ENCODE measurements at places on chromosomes 5 and 9. TPM values are rescaled to one million over a fixed set of nuclear protein-coding genes. Genes with fewer than 3 reads are reported as not detected.

GABBR2 gene
- total RNA-seq: 0.23 TPM

RBM27 gene
- total RNA-seq: 23.9 TPM

WHRN gene
- total RNA-seq: 1.4 TPM

PTGS1 gene
- 0.19 TPM for total RNA-seq

SGCD gene
- 0.28 TPM for total RNA-seq

ASTN2 gene
- total RNA-seq: 12.0 TPM

CAMK4 gene
- not detected for total RNA-seq

- H3K36me3 ChIP-seq: no peaks in the 10 kb centered on the region
- peaks cover 31% of the 10 kb centered on the region for H3K4me1 ChIP-seq
- no peaks in the 10 kb centered on the region for H3K27me3 ChIP-seq
- DNase-seq: no peak
- H3K27ac ChIP-seq: peak overlapping the region; percentile 84
Measured at GRCh38 chr9:88197781-88198340, 59.6 kb upstream of the SPATA31C2 start.

DNA sequence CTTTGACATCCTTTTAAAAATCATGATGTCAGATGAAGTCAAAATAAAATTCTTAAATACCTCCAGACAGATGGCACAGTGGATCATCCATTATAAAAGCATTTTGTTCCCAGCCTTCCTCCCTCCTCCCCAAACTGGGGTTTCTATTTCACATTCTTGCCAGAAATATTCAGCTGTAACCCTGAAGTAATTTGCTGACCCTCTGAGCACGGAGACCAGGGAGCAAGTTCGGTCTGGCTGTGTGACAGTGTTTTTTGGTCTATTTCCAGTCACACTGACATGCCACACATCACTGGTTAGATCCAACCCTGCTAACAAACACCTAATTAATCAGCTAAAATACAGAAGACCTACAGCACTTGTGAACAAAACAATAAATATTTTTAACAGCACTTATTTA is 126.2 kb upstream of the DMRT1 start:
- H3K36me3 ChIP-seq: no peaks in the 10 kb centered on the region
- H3K4me3 ChIP-seq: no peak overlapping the region
- H3K27me3 ChIP-seq: no peaks in the 10 kb centered on the region
- no peaks in the 10 kb centered on the region for H3K4me1 ChIP-seq
- H3K27ac ChIP-seq: no peak overlapping the region

DNA sequence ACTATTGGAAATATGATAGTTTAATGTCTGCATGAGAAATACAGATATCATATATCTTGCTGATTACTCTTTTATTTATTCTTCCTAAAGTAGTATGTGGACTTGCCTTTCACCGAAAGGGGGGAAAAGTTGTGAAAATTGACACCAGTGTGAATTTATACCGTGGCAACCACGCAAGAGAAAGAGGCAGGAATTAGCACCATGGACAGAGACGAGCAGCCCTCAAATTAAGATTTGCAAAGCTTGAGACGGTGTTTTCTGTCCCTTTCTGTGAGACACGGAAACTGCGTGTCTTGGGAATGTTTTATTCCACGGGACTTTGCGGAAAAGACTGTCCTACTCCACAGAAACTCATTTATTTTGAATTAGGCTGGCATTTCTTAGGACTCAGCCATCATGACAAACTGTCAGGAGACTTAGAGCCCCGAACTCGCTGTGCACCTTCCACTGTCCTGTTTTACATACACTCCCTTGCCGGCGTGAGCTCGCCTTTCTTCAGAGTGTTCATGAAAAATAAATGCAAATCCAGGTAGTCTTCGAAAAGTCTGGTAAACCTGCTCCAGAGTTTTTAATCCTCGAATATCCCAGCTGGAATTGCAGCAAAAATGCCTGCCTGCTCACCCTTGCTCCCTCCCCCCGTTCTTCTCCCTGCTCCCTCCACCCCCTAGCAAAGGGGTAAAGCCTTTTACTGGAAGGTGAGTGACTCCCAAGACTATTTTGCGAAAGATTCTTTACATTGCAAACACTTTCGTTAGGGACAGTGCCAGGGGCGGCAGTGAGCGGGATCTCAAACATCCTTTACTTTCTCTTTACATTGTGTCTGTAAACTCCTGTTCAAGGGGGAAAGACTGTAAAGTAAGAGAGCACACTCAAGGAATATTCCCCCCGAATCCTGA is 3.8 kb upstream of the ELAVL2 start:
- no peak overlapping the region for H3K4me3 ChIP-seq
- H3K27me3 ChIP-seq: no peaks in the 10 kb centered on the region
- no peaks in the 10 kb centered on the region for H3K4me1 ChIP-seq
- no peaks in the 10 kb centered on the region for H3K36me3 ChIP-seq
- H3K27ac ChIP-seq: no peak overlapping the region
- DNase-seq: no peak

- H3K4me3 ChIP-seq: no peak overlapping the region
- H3K4me1 ChIP-seq: 0 out of 2 replicates have a peak, but pooled peaks cover 7% of the 10 kb centered on the region
- H3K27me3 ChIP-seq: no peaks in the 10 kb centered on the region
- H3K27ac ChIP-seq: no peak overlapping the region
Measured at GRCh38 chr5:35195472-35195852, 34.8 kb downstream of the PRLR start.

GRCh38 chr9:1031951-1032601 is 18.1 kb upstream of the DMRT2 start:
- no peaks in the 10 kb centered on the region for H3K4me1 ChIP-seq
- no peaks in the 10 kb centered on the region for H3K27me3 ChIP-seq
- H3K36me3 ChIP-seq: no peaks in the 10 kb centered on the region

DNA sequence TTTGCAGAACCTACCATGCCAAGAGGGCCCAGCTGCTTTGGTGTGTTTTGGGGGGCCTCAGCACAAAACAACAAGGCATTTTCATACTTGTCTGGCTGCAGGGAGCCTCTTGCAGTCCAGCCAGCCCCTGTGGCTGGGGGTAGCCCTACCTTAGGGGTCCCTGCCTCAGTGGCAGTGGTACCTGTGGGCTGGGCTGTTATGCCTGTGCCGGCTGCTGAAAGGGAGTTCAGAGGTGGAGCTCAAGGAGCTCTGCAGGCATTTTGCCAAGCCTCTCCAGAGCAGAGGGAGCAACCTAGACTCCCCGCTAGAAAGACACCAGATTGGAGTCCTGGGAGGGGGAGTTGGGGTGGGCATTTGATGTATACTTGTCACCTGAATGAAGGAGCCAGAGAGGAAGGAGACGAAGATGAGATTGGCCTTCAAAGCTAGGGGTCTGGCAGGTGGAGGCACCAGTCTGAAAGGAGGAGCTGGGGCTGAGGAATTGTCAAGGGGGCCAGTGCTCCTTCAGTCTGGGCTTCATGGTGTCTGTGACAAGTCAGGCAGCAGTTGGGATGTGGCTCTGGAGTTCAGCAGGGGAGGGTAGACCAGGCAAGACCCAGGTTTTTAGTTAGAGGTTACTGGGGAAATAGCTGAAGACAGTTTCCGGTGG is 1.5 kb downstream of the SHROOM1 start:
- no peak for DNase-seq
- H3K36me3 ChIP-seq: no peaks in the 10 kb centered on the region
- no peak overlapping the region for H3K4me3 ChIP-seq
- H3K27ac ChIP-seq: peak overlapping the region; percentile 73
- no peaks in the 10 kb centered on the region for H3K27me3 ChIP-seq
- H3K4me1 ChIP-seq: peaks cover 10% of the 10 kb centered on the region

GRCh38 chr9:31588756-31589155 is 795.7 kb upstream of the ACO1 start:
- H3K4me1 ChIP-seq: no peaks in the 10 kb centered on the region
- H3K36me3 ChIP-seq: no peaks in the 10 kb centered on the region
- H3K27ac ChIP-seq: no peak overlapping the region

DNA sequence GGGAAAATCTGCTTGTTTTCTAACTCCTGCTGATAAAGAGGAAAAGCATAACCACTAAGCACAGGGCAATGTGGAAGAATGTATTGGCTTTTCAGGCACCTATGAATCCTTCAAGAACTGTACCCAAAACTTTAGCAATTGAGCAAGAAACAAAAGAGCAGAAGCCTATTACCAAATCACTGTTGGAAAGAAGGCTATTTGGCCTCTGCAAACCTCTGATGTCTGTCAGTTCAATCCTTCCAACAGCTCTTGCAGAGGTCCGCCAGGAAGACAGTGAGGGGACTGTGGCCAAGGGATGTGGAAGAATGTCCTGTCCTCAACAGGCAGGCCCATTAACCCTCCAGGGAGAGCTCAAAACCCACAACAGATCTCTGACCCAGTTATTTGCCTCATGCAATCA is 328.6 kb downstream of the ENC1 start:
- no peaks in the 10 kb centered on the region for H3K36me3 ChIP-seq
- H3K4me3 ChIP-seq: no peak overlapping the region
- H3K27me3 ChIP-seq: no peaks in the 10 kb centered on the region
- no peak overlapping the region for H3K27ac ChIP-seq
- peaks cover 38% of the 10 kb centered on the region for H3K4me1 ChIP-seq
- DNase-seq: no peak

DNA sequence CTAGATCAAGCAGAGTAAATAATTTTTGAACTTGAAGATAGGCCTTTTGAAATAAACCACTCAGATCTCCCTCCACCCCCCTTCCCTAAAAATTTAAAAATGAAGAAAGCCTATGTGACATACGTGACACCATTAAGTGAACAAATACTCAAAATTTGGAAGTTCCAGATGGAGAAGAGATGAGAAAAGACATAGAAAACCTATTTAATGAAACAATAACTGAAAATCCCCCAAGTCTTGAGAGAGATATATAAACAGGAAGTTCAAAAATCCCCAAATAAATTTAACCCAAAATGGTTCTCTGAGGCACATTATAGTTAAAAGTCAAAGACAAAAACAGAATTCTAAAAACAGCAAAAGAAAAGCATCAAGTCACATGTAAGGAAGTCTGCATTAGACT is 428.6 kb downstream of the PSAT1 start:
- H3K4me1 ChIP-seq: no peaks in the 10 kb centered on the region
- no peaks in the 10 kb centered on the region for H3K27me3 ChIP-seq
- H3K27ac ChIP-seq: no peak overlapping the region
- DNase-seq: no peak
- no peak overlapping the region for H3K4me3 ChIP-seq

- no peak overlapping the region for H3K4me3 ChIP-seq
- peak; percentile 71 for DNase-seq
- peaks cover 5% of the 10 kb centered on the region for H3K4me1 ChIP-seq
- H3K27me3 ChIP-seq: no peaks in the 10 kb centered on the region
Measured at GRCh38 chr5:56900858-56901578, 8.4 kb upstream of the SETD9 start.

GRCh38 chr5:154923441-154924430 is 14.3 kb downstream of the GEMIN5 start:
- no peak for DNase-seq
- H3K27me3 ChIP-seq: no peaks in the 10 kb centered on the region
- no peaks in the 10 kb centered on the region for H3K4me1 ChIP-seq

DNA sequence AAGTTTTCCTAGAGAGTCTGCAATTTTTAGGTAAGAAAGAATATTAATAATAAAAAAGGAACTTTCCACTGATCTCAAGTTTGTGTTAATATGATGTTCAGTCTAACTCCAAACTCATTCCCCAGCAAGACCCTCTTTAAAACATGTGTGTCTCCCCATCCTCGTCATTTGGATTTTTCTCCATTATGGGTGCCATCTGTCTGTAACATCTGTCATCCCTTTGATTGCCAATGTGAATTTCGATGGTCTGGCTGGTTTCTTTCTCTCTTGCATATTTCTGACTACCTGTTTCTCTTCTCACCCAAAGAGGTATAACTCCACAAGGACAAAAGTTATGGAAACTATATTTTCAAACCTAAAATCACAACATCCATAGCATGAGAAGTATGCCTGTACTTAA is 4.4 kb downstream of the TAS2R1 start:
- no peak for DNase-seq
- no peaks in the 10 kb centered on the region for H3K27me3 ChIP-seq
- peak overlapping the region; percentile 90 for H3K27ac ChIP-seq
- no peak overlapping the region for H3K4me3 ChIP-seq

DNA sequence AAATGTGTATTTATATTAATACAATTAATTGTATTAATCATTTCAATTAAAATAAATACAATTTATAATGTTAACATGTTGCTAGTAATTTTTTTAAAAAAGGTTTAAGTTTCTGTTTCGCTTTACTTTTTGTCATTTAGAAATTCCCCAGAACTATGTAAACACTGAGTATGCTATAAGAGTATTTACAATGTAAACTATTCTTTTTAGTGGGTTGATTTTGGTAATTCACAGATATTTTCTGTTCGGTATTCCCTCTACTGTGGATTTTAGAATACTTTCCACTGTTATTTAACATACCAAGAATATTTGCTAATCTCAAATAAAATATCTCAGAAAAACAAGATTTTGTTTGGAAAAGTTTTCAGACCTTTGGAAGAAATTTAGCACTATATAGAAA is 1564.4 kb downstream of the EFNA5 start:
- H3K36me3 ChIP-seq: no peaks in the 10 kb centered on the region
- no peak overlapping the region for H3K4me3 ChIP-seq
- no peak for DNase-seq
- no peak overlapping the region for H3K27ac ChIP-seq

DNA sequence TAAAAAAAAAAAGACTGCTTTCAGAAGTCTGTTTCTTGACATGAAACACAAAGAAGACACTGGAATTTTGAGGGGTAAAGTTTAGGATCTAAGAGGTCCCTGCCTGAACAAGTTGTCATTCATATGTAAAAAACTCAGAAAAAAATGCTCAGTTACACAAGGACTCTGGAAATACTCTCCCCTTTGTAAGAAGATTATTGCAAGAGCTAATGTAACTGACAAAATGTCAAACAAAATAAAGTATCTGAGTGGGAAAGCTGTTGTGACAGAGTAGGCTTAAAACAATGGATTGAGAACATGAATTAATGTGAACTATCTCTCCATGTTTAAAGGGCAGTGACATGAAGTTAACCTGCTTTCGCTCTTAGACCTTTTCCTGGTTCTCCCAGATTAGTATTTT is 416.7 kb upstream of the TYRP1 start:
- H3K27ac ChIP-seq: no peak overlapping the region
- DNase-seq: no peak
- H3K36me3 ChIP-seq: no peaks in the 10 kb centered on the region
- no peaks in the 10 kb centered on the region for H3K4me1 ChIP-seq
- H3K4me3 ChIP-seq: no peak overlapping the region

DNA sequence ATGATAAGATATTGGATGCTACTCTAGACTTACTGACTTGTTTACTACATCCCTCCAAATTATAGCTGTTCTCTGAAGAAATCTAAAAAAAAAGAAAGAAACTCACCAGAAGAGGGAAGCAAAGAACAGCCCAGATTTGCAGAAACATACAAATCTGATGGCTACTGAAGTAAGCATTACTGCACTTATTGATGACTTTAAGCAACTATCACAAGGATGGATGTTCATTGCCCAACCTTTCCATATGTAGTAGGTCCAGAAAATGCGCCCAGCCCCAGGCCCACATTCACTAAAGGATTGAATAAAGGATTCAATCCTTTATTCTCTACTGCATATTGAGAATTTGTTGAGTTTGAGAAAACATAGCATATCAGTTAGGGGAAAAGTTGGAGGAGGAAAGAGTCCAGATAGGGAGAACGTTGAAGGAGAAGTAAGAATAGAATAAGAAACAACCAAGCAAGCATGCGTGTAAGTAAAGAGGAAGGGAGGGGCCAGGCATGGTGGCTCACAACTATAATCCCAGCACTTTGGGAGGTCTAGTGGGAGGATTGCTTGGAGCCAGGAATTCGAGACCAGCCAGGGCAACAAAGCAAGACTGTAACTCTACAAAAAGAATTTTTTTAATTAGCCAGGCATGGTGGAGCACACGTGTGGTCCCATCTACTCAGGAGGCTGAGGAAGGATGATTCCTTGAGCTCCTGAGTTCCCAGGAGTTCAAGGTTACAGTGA is 33.8 kb upstream of the DTWD2 start:
- H3K4me1 ChIP-seq: no peaks in the 10 kb centered on the region
- no peak overlapping the region for H3K27ac ChIP-seq
- no peak overlapping the region for H3K4me3 ChIP-seq

- no peaks in the 10 kb centered on the region for H3K27me3 ChIP-seq
- H3K36me3 ChIP-seq: no peaks in the 10 kb centered on the region
- no peak overlapping the region for H3K4me3 ChIP-seq
- no peaks in the 10 kb centered on the region for H3K4me1 ChIP-seq
- H3K27ac ChIP-seq: no peak overlapping the region
Measured at GRCh38 chr5:168899264-168899663, 320.1 kb upstream of the PANK3 start.
